ENCODE measurements at places on chromosomes 7 and 10.

GRCh38 chr7:46774515-46774914 lies 807.4 kb downstream of the TNS3 start:
- DNase-seq: no peak

DNA sequence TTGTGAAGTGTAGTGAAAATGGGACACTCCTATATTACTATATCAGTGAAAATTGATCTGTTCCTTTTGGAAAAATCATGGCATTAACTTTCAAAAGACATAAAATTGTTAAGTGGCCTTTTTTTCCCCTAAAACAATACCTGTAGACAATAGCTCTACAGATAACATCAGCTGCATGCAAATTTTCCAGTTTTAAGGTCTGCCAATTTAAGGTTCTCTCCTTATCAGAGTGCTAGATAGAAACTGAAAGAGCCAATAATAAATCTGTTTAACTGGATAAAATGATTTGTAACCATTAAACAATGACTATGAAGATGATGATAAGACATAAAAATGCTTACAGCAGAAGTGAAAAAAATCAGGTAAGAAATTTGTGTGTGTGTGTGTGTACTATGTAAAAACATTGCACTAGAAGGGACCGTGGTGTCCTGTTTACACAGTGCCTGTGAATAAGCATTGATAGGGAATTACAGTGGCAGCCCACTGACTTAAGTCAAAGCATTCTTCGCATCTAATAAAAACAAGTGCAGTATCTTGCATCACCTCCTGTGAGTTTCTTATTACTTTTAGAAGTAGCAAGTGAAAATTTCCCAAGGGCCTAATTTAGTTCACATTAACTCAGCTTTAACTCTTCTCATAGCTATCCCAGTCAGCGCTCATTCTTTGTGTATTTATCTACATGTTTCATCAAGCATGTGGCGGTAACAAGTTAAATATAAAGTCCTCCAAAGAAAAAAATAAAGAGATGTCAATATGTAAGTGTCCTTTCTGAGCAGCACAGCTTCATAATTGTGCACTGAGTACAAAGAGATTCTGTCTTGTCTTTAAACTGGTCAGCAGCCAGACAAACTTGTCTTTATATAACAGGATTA lies 261.9 kb downstream of the ARL4A start:
- no peak for DNase-seq

GRCh38 chr10:79054203-79055099 lies 14.3 kb upstream of the ZMIZ1 start:
- DNase-seq: no peak

- DNase-seq: no peak
Observed at GRCh38 chr7:157021871-157022680, 11.6 kb upstream of the MNX1 start.

GRCh38 chr7:134886353-134887057 lies 99.8 kb upstream of the AGBL3 start:
- DNase-seq: no peak

DNA sequence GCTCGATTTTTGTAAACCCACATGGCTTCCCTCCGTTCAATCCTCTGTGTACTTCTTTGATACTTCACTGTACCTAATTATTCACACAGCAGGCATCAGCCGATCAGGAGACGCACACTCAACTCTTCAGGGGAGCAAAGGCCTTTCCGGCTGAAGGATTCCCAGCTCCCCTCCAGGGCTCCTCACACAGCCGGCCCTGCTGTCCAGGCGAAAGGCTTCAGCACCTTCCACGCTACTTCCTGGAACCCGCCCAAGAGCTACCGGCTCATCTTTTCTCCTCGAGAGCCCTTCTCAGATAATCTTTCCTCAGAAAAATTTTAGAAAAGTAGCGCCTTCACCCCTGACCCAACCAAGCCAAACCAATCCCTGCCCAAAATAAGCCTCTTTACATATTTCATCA lies 270.4 kb downstream of the ZMYND11 start:
- no peak for DNase-seq

DNA sequence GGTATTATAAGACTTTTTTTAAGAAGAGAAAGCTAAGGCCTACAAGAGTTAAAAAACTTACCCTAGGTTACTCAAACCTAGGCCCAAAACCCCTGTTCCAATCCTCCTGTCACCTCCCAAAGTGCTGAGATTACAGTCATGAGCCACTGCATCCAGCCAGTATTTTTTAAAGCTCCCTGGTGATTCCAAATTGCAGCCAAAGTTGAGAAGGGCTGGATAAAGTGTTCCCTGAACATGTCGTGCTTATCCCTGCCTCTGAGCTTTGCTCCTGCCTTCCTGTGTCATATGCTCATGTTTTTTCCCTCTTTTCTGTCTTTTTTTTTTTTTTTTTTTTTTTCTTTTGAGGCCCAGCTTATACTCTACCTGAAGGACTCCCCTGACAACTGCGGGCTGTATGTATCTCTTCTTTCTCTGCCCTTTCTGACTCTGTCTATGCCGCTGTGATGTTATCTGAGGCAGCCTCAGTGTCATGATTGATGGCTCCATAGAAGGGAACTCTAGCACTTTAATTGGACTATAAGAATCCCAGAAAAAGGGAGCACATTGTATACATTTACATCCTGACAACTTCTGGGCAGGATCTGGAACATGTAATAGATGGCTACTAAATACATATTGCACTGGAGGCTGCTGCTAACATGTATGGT lies 8.0 kb downstream of the AKR1B10 start:
- no peak for DNase-seq

DNA sequence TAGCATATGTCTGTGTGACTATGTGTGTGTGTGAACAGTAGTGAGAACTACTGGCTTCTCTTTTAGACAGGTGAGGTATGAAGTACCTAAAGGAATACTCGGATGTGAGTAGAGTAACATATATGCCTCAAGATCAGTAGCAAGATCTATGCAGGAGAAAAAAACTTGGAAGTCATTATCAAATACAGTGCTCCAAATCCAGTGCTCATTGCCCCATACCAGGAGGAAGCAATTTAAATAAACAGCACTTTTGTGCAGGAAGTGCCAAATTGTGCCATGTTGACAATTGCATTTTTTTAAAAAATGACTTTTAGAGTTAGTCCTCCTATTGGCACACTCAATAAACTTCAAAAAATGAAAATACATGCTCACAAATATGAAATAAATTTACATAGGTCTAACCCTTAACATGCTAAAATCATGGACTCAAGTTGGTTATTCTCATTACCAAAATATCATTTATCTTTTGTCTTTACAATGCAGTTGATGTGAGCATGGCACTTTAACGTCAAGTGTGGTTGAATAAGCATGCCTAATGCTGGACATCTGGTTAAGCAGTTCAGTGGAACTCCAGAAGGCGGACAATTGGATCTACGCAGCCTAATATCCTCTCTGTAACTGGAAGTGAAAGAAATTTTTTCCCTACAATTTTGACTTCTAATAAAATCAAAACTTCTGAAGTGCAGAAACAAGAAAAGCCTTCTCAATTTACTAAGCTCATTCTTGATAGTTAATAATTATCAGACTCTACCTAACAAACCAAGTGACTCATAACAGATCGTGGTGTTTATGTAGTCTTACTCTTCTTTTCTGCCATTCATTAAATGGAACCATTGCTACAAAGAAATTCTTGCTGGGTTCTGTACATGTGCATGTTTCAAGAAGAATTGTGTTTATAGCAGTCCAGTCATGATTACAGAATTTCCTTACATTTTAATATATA lies 195.2 kb downstream of the MDFIC start:
- no peak for DNase-seq

DNA sequence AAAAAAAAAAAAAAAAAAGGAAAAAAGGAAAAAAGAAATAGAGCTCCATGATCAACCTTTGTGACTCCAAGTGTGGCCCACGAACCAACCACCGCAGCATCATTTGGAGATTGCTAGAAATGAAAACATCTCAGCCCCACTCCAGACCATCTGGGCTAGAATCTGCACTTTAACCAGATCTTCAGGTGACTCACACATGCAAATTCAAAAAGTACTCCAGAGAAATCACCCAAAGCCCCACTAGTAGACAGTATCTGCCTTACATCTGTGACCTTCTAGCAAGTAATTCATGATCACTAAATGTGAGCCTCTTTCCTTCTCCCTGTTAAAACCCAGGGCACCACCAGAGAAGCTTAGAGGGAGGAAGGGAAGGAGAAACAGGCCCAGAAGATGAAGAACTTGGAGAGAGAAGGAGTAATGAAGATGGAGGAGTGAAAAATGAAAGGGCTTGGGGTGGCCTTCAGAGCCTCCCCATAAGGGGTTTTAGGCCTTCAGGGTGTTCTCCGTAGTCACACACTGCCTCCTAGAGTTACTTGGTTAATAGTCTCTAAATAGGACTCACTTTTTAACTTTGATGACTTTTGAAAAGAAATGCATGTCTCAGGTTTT lies 94.0 kb downstream of the SLC37A3 start:
- DNase-seq: no peak

DNA sequence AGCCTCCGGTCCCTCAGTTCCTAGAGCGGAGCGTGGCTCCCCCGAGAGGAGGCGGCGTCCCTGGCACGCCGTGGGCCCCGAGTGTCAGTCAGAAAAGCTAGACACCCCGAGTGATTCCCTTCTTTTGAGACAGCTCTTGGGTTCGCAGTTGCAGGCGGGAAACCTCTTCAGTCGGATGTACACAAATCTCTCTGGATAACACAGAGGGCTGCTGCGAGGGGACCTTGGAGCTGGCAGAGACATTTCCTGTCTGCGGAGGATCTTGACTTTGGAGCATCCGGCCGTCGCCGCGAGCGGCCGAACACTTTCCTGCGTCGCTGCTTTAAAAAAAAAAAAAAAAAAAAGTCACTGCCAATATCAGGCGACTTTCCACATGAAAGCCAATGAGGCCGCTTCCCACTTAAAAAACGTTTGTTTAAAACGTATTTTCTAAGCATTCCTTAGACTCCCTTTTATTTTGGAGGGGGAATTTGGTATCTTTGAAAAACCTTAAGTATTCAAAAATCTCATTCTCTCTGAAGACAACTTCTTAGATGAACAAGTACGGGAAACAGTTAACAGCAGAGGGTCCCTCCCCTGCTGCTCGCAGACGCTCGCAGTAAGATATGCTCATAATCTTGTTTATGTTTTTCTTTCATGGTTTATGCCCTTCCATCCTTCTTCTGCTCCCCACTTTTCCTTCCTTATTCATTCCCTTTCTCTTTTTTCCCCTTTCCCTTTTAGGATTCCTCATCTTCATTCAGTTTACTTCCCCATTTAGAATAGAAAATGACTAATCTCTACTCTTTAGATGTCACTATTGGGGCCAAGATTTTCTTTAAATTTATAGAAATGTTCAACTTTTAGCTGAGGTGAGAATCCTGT lies 10.0 kb downstream of the HHEX start:
- DNase-seq: no peak

GRCh38 chr7:126657599-126658358 lies 595.0 kb downstream of the GRM8 start:
- DNase-seq: no peak

DNA sequence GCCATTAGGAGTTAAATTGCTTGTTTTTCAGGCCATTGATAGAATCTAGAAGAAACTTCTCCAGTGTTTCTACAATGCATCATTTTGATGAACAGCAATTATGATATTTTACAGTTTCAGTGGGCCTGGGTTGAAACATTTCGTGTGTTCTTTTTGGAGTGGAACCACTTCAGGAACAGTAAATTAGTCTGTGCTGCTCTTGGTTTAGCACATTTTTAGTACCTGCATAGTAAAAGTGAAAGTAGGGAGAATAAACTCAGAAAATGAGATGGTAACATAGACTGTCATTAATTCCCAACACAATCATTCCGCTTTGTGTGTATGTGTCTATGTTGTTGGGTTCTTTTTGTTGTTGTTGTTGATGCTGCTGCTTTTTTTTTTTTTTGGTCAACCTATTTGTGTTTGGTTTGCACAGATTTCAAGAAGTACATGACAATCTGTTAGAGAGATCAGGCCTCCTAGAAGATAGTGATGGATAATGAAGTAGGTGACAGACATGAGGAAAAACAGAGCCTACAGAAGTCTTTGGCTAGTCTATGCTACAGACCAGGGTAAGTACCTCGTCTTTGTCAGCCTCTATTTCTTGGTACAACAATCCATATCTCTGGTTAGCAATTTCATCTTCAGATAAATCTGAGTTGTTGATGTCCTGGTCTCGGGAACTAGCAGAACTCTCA lies 154.0 kb upstream of the TARP start:
- DNase-seq: no peak

GRCh38 chr7:137160236-137160635 lies 183.3 kb downstream of the PTN start:
- DNase-seq: no peak

DNA sequence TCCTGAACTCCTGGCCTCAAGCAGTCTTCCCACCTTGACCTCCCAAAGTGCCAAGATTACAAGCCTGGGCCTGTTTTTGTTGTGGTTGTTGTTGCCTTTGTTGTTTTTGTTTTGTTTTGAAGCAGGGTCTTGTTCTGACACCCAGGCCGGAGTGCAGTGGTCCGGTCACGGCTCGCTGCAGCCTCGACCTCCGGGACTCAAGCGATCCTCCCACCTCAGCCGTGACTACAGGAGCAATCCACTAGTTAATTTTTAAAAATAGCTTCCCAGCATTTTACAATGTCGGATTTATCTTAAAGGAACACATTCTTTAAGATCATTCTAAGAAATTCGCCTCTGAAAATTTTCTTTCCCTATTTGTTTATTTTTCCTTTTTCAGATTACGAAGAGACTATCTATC lies 27.7 kb upstream of the AP5Z1 start:
- no peak for DNase-seq

- no peak for DNase-seq
Observed at GRCh38 chr7:106736508-106737201, 75.7 kb upstream of the CCDC71L start.

GRCh38 chr10:25614652-25615051 lies 319.4 kb upstream of the MYO3A start:
- DNase-seq: no peak

- DNase-seq: no peak
Observed at GRCh38 chr7:151249732-151250072, 1.2 kb upstream of the SMARCD3 start.

DNA sequence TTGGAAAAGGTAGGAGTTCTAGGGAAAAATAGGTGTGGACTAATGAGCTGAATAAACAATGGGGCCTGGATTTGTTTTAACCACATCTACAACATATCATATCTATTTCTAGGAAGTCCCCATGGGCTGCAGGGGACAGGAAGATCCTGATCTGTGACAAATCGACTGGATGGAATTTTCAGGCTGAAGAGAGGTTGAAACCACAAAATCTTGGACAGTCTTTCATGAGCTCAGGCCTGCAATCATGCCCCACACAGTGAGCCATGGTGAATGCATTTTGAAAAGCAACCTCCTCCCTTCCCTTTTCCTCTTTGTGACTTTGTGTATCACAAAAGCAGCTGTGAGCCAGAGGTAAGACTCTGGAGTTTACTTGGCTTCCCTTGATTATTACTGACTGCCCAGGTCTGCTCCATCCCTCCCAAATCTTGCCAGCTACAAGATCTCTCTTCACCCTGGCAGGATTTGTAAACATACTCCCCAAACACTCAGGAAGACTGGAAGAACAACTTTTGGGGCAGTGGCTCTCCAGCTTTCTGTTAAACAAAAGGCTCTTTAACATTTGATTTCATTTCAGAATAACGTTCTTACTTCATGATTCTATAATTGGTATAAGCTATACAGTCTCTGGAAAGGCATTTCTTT lies 66.4 kb downstream of the ASAH2B start:
- DNase-seq: no peak

DNA sequence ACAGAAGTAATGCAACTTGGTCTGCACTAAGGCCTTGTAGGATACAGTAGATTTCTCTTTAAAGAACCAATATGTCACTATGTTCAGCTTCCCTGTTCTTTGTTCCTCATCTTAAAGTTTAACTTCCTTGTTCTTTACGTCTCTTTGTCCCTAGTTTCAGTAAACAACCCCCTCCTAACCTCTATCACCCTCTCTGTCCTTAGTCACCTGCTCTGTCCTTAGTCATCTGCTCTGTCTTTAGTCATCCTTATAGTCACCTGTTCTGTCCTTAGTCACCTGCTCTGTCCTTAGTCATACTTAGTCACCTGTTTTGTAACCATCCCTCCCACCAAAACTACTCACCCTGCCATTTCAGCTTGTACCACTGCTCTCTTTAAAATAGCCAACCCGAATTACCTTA lies 144.6 kb upstream of the TMEM106B start:
- DNase-seq: no peak
